ENCODE measurements at places on chromosomes 7 and 10.

- DNase-seq = no peak
These were observed 15.8 kb upstream of the BPGM start for GRCh38 chr7:134630893-134631292.

- no peak for DNase-seq
These were observed 251.4 kb upstream of the HABP2 start for GRCh38 chr10:113301342-113301984.

DNA sequence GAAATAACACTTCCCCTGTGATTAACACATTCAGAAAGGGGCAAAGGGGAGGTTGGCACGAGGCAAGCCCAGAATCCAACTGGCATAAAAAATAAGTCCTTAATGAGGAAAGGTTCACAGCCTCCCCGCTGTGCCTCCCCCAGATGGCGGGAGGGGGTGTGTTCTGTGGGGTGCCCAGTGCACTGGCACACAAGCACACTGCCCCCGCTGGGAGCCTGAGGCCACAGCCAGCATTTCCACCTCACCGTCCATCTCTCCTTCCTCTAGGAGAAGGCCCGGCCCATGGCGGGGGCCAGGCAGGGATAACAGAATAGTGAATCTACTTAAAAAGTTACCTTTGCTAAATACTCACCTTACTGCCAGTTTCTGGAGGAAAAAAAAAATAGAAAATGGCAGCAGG lies 43.2 kb downstream of the PRKAG2 start:
- no peak for DNase-seq

GRCh38 chr10:123769647-123770046 lies 103.5 kb downstream of the GPR26 start:
- no peak for DNase-seq

- no peak for DNase-seq
These were observed 76.2 kb upstream of the MYL10 start for GRCh38 chr7:101705331-101705730.

GRCh38 chr10:80493522-80494051 lies 39.5 kb downstream of the TSPAN14 start:
- DNase-seq = peak; percentile 43

- no peak for DNase-seq
These were observed 538.6 kb upstream of the POT1 start for GRCh38 chr7:125467996-125468854.

DNA sequence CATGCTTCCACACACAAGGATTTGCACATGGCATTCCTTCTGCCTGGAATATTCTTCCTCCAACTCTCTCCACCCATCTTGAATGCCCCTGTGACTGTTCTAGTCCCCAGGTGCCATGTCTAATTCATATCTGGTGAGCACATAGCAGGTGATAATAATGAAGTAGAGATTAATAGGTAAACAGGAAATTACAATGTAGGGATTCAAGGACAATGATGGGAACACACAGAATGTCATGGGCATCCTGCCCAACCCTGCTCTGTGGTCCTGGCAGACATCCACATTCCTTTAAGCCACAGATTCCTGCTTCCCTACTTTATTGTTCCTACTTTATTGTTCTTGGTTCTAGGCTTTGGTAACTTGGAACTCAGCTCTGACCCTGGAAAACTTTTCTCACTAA lies 115.8 kb downstream of the THSD7A start:
- DNase-seq = no peak

- DNase-seq = no peak
These were observed 61.1 kb upstream of the TMEM196 start for GRCh38 chr7:19834566-19834965.

GRCh38 chr7:132004529-132004928 lies 448.1 kb upstream of the PODXL start:
- DNase-seq = no peak

DNA sequence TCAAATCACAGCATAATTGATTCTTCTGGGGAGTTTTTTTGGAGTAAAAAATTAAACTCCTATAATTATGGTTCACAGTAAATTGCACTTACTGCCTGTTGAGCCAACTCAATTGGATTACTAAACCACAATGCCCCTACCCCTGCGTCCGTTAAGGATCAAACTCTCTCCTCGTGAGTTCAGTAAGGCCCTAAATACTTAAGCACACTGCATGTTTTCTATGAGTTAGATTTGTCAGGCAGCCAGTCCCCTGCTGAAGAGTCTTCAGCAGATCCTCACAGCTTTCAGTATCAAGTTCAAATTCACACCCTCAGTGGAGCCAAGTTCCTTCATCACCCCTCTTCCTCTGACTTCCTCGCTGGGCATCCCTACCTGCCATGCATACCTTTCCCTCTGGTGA lies 275.0 kb upstream of the BMPER start:
- no peak for DNase-seq

- no peak for DNase-seq
These were observed 9.3 kb downstream of the NOD1 start for GRCh38 chr7:30469303-30469702.
